Smooth muscle cell of the brain vasculature (primary cell): ENCODE measurements at places on chromosomes 11 and 22.

DNA sequence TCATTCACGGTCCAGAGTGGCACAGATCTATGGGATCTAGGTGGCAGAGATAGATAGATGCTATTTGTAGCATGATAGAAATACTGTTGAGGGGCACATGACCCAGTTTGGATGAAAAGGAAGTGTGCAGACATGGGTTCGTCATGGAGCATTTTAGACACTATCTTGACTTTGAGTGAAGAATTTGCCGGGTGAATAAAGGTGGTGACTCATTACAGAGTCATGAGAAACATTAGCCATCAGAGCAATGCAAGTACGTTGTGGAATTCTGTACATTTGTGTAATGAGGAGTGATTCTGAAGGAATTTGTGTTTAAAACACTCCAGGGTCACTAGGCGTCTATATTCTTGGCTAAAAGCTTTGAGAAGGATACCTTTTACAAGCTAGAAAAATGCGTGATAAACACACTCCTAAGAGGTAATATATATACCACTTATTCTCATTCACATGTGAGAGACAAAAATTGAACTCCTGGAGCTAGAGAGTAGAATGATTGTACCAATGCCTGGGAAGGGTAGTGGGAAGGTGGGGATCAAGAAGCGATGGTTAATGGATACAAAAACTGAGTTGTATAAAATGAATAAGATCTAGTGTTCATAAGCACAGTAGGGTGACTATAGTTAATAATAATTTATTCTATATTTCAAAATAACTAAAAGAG is 593.7 kb upstream of the LUZP2 start:
- no peak for DNase-seq

- DNase-seq: no peak
These were observed 1.7 kb upstream of the LRRC4C start for GRCh38 chr11:41461057-41461681.

- no peak for DNase-seq
These were observed 38.5 kb upstream of the RIC3 start for GRCh38 chr11:8207080-8208000.

DNA sequence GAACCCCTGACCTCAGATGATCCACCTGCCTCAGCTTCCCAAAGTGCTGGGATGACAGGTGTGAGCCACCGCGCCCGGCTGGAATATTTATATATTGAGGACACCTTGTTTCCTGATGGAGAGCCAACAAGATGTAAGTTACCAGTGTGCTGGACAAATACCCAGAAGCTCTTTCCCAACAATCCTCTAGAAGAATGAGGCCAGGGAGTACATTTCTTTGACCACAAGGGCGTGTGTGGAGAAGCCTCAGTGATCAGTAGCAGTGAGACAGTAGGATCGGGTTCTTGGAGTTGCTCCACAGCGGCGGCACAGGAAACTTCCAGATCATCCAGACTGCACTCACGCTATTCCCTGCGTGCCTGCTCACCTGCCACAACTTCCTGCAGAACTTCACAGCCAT is 10.3 kb upstream of the POLA2 start:
- no peak for DNase-seq

DNA sequence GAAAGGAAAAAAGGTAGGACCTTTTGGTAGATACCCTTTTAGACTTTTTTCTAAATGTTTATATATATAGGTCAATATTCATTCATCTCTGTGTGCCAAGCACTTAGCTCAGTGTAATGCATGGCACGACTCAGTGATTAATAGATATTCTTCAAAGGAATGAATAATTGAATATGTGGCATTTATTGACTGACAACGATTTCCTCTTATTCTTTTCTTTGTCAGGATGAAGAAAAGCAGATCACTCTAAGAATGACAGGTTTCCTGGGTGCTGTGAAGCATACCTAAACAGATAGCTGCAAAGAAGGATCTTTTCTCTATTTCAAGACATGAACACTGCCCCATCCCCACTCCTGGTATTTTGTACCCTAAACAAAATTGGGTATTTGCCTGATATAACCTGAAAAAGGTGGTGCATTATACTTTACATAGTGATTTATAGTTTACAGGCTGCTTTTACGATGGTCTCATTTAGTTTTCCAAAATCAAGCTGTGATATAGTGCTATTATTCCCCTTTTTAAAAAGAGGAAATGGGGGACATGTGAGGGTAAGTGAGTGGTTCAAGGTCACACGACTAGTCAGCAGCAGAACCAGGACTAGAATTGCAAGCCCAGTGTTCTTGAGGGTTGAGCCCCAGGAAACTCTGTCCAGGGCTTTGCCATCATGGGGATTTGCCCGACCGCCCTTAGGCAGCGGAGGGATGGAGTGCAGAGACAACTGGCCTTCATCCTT is 32.9 kb upstream of the CLMP start:
- no peak for DNase-seq

DNA sequence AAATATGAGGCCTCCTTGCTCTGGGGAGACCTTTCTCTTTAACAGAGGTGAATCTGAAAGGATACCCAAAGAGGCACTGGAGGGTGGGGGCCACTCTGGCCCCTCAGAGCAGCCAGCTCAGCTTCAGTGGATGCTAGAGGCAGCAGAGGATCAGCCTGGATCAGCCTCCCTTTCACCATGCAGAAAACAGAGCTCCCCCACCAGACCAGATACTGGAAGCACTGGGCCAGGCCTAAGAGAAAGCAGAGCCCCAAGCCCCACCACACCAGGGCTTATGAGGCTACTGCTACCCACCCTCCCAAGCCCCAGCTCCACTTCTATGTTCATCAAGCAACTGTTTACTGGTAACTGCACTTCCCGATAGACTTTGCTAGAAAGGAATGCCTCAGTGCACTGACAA is 4.0 kb upstream of the SLC43A3 start:
- DNase-seq: no peak

GRCh38 chr11:70869054-70869453 is 383.3 kb downstream of the SHANK2 start:
- no peak for DNase-seq
